Fibroblast of skin of left biceps (primary cell): ENCODE measurements at places on chromosomes 12 and 14.

DNA sequence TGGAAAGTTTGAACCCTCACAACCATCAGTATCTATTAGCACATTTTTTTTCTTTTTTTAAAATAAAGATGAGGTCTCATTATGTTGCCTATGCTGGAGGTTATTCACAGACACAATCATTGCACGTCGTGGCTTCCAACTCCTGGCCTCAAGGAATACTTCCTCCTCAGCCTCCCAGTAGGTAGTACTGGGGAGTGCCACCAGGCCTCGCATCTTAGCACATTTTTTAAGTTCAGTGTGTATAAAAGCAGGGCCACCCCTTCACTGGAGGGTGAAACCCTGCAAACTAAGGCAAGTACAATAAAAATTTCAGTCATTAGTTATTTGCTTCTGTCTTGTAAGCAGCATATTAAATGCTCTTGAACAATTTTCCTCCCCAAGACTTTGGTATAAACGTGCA, 114.2 kb upstream of the SINHCAF start:
- no peak for DNase-seq

- DNase-seq = no peak
These were observed 598 bp downstream of the KDM2B start for GRCh38 chr12:121579981-121580868.

DNA sequence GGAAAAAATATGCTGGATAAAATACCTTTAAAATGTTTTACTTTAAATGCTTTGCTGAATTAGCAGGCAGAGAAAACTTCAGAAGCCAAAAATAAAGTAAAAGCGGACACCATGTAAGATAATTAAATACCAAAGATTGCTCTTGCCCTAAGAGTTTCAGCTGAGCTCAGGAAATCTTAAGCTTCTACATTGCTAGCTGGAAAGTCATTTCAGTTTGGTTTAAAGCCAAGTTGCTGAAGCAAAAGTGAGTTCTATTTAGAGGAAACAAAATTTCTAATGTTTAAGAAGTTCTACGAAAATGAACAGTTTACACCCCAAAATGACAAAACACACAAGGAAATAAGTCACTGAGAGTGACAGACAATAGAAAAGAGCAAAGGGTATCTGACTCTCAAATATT, 310.0 kb downstream of the ADAMTS20 start:
- no peak for DNase-seq

DNA sequence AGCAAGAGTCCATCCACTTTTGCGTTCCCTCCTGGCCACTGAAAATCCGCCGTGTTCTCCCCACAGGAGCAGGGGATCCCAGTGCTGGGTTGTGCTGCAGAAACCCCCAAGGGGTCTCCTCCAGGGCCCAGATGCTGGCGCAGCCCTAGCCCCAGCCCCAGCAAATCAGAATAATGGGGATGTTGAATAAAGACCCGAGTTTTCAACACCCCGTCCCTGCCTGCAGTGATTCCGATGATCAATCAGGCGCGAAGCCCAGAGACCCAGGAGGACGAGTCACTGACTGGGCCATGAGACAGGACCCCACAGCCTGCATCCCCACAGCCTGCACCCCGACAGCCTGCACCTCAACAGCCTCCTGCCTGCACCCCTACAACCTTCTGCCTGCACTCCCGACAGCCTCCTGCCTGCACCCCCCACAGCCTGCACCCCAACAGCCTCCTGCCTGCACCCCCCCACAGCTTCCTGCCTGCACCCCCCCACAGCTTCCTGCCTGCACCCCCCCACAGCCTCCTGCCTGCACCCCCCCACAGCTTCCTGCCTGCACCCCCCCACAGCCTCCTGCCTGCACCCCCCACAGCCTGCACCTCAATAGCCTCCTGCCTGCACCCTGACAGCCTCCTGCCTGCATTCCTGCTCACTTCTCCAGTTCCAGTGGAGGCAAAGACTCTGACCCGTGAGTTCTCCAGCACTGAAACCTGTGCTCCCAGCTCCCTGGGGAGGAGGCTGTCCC, 37.2 kb downstream of the TNFAIP2 start:
- no peak for DNase-seq
